Memory B cell (primary cell): ENCODE measurements at places on chromosomes 7 and 10.
A peak's percentile ranks its signal among the peaks of the same experiment; 100 is the strongest.

DNA sequence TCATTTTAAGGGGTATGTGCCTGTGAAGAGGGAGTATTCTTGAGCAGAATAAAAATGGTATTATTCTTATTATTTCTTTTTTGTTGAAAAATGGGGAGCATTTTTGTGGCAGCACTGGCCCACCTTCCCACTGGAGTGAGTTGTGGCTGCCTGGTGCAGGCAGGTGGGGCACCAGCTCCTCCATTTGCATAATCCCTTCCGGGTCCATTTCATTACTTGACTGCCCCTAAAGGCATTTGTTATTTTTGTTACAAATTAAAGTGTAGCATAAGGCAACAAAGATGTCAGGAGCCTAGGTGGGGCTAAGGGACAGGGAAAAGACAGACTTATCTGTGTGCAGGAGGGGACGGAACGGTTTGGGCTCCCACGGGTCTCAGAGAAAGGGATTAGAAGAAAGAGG is 26.8 kb downstream of the GOLGA7B start:
- no peaks in the 10 kb centered on the region for H3K4me1 ChIP-seq
- no peak overlapping the region for H3K27ac ChIP-seq
- H3K4me3 ChIP-seq, result no peak overlapping the region
- H3K27me3 ChIP-seq, result peaks cover 16% of the 10 kb centered on the region
- no peaks in the 10 kb centered on the region for H3K36me3 ChIP-seq
- no peak for DNase-seq

DNA sequence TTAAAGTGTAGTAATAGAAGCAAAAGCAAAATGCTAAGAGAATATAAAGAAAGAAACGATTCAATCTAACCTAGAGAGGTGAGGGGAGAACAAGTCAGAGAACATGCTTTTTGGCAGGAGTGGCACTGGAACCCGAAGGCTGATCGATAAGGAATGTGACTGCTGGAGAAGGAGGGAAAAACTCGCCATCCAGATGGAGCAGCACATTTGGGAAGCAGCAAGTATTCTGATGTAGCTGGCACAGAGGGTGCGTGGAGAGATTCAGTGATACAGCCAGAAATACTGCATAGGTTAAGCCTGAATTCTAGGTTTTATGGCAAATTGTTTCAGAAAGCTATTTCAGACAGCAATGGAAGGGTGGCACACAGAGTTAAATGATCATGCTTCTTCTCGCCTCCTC is 42.0 kb downstream of the USP6NL start:
- H3K27ac ChIP-seq, result peak overlapping the region; percentile 76
- H3K36me3 ChIP-seq, result peaks cover 14% of the 10 kb centered on the region
- DNase-seq, result no peak
- H3K27me3 ChIP-seq, result no peaks in the 10 kb centered on the region
- H3K4me3 ChIP-seq, result no peak overlapping the region

DNA sequence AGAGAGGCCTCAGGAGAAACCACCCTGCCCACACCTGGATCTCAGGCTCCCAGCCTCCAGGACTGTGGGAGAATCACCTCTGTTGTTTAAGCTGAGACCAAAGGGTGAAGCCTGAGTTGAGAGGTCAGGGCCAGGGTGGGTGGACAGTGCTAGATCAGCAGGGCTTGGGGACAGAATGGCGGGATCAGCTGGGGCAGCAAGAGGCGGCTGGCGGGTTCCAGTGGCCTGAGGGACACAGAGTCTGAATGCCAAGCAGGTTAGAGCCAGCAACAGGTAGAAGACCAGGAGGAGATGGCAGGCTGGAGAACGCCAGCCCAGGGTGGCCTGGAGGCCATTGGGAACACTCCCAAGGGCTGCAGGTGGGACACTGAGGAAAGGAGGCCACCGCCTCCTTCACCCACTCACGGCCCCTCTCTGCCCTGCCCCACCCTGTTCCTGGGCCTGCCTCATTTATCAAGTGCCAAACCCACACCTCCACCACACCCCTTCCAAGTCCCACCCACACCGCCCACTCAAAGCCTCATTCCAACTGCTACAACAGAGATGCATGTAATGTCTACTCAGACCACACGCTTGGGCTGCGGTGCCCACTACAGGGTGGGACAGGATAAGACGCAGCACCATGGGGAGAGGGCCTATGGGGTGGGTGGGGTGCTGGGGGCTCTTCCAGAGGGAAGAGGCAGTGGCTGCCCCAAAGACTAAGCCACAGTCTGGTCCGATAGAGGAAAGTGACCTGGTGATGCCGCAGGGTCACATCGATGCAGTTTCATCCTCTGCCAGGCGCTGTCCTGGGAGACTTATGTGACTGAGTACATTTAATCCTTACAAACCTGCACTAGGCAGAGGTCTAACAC is 173.9 kb downstream of the TNS3 start:
- DNase-seq, result no peak
- no peak overlapping the region for H3K4me3 ChIP-seq
- H3K36me3 ChIP-seq, result peaks cover 20% of the 10 kb centered on the region
- no peaks in the 10 kb centered on the region for H3K27me3 ChIP-seq
- no peaks in the 10 kb centered on the region for H3K4me1 ChIP-seq

- no peaks in the 10 kb centered on the region for H3K36me3 ChIP-seq
- peaks cover 8% of the 10 kb centered on the region for H3K27me3 ChIP-seq
- H3K4me1 ChIP-seq, result no peaks in the 10 kb centered on the region
- no peak overlapping the region for H3K4me3 ChIP-seq
Observed at GRCh38 chr10:100122780-100123179, 41.1 kb upstream of the CPN1 start.

GRCh38 chr7:130430115-130430514 is 10.7 kb downstream of the CEP41 start:
- no peak for DNase-seq
- no peaks in the 10 kb centered on the region for H3K36me3 ChIP-seq
- no peaks in the 10 kb centered on the region for H3K27me3 ChIP-seq
- H3K4me3 ChIP-seq, result no peak overlapping the region
- H3K4me1 ChIP-seq, result no peaks in the 10 kb centered on the region

DNA sequence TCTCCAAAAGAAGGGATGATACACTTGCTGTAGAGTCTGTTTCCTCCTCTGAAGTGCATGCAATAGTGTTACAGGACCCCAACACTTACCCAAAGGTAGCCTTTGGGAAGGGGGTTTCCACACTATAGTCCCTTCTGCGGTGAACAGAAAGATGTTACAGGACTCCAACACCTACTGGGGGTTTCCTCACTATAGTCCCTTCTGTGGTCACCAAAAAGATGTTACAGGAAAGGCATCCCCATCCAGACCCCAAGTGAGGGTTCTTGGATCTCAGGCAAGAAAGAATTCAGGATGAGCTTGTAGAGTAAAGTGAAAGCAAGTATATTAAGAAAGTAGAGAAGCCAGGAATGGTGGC is 69.2 kb upstream of the PIK3CG start:
- no peaks in the 10 kb centered on the region for H3K4me1 ChIP-seq
- peaks cover 2% of the 10 kb centered on the region for H3K36me3 ChIP-seq
- no peak overlapping the region for H3K27ac ChIP-seq
- H3K4me3 ChIP-seq, result no peak overlapping the region

- no peak overlapping the region for H3K27ac ChIP-seq
- H3K27me3 ChIP-seq, result no peaks in the 10 kb centered on the region
- no peaks in the 10 kb centered on the region for H3K4me1 ChIP-seq
- H3K4me3 ChIP-seq, result no peak overlapping the region
Observed at GRCh38 chr7:140726281-140726680, 29.8 kb downstream of the NDUFB2 start.

- H3K27ac ChIP-seq, result no peak overlapping the region
- no peak for DNase-seq
Observed at GRCh38 chr7:142556740-142557139, 192.5 kb upstream of the PRSS1 start.

GRCh38 chr10:34918776-34919315 is 103.8 kb upstream of the PARD3 start:
- H3K4me1 ChIP-seq, result no peaks in the 10 kb centered on the region
- no peak overlapping the region for H3K4me3 ChIP-seq
- DNase-seq, result no peak
- H3K36me3 ChIP-seq, result no peaks in the 10 kb centered on the region
